ENCODE measurements at places on chromosomes 12 and 14.

- DNase-seq, result no peak
- H3K36me3 ChIP-seq, result no peaks in the 10 kb centered on the region
- peaks cover 34% of the 10 kb centered on the region for H3K4me1 ChIP-seq
- H3K27ac ChIP-seq, result peak overlapping the region; percentile 97
- H3K4me3 ChIP-seq, result peak overlapping the region; percentile 73
- H3K27me3 ChIP-seq, result no peaks in the 10 kb centered on the region
Observed at GRCh38 chr14:50667684-50667995, 466 bp downstream of the SAV1 start.

DNA sequence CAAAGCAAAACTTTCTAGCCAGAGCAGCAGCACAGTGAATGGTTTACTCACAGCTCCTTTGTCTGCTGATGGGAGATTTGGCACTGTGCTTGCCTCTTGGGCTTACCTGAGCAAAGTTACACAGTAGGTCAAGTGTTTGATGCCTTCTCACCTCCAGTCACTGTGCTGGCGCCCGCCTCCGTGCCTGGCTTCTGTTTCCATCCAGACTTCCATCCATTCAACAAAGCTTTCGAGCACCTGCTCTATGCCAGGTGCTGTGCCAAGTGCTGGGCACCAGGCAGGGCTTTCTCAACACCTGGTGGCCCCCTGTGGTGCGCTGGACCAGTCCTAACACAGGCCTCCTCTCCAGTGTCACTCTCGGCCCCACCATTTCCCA is 199.2 kb upstream of the EEA1 start:
- no peaks in the 10 kb centered on the region for H3K36me3 ChIP-seq
- peaks cover 21% of the 10 kb centered on the region for H3K4me1 ChIP-seq
- peak overlapping the region; percentile 58 for H3K27ac ChIP-seq
- H3K27me3 ChIP-seq, result no peaks in the 10 kb centered on the region
- H3K4me3 ChIP-seq, result no peak overlapping the region

- no peaks in the 10 kb centered on the region for H3K4me1 ChIP-seq
- DNase-seq, result no peak
Observed at GRCh38 chr12:8553088-8553627, 12.5 kb upstream of the CLEC4E start.

GRCh38 chr12:89230376-89231315 is 121.7 kb downstream of the DUSP6 start:
- no peak for DNase-seq
- no peaks in the 10 kb centered on the region for H3K36me3 ChIP-seq
- no peak overlapping the region for H3K4me3 ChIP-seq
- peak overlapping the region; percentile 40 for H3K27ac ChIP-seq
- H3K27me3 ChIP-seq, result no peaks in the 10 kb centered on the region

GRCh38 chr12:77979597-77980250 is 149.0 kb downstream of the NAV3 start:
- no peaks in the 10 kb centered on the region for H3K36me3 ChIP-seq
- no peaks in the 10 kb centered on the region for H3K4me1 ChIP-seq
- no peaks in the 10 kb centered on the region for H3K27me3 ChIP-seq
- no peak for DNase-seq
- H3K4me3 ChIP-seq, result no peak overlapping the region
- H3K27ac ChIP-seq, result no peak overlapping the region

Data from spleen (tissue), 13 donors.